ENCODE measurements at places on chromosomes 2 and 18.
A peak's percentile ranks its signal among the peaks of the same experiment; 100 is the strongest.

GRCh38 chr18:32930695-32931301 is 158.0 kb upstream of the KLHL14 start:
- DNase-seq, result peak; percentile 5

DNA sequence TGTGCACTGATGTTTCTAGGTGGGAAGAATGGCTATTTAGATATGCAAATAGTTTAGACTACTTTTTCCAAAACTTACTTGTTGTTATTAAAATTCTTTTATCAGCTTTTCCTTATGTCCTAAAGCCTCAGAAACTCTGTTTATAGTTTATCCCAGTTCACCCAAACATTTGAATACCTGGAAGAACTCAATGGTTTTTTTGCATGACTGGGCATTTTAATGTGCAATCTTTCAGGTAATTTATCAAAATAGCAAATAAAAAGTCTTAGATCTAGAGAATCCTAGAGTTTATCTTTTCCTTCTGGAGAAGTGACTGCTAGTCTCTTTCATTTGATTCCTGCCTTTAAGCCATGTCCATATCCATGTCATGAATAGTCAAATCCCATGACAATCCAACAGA is 9.6 kb upstream of the ADAM23 start:
- no peak for DNase-seq

DNA sequence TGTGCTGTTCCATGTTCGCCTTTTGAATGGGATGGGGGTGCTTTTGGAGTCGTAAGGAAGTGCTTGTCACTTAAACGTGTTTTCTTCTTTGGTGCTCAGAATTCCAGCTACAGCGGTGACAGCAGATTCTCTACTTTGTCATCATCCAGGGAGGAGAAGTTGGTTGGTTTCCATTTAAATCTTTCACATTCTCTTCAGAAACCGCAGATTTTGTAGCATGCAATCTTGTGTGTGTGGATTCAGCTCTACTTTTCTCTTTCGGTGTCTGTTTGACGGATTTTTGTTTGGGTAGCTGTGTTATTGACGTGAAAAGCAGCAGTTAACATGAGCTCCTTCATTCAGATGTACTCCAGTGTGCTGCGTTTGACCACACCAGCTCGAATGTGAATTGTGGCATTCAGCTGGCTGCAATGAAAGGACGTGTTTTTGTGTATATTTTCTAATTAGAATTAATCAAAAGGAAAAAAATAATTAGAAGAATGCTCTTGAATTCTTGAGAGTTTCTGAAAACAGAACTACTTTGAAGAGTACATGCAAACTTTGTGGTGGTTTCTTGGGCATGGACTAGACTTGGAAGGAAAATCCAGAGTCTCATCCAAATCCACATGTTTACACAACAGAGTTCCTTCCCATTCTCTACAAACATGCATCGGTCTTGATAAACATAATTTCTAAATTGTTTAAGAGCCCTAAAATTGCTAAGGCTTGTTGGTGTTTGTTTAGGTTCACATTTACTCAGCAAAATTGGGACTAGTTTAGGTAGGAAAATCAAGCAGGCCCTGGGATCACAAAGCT is 68.7 kb upstream of the RBM44 start:
- no peak for DNase-seq

DNA sequence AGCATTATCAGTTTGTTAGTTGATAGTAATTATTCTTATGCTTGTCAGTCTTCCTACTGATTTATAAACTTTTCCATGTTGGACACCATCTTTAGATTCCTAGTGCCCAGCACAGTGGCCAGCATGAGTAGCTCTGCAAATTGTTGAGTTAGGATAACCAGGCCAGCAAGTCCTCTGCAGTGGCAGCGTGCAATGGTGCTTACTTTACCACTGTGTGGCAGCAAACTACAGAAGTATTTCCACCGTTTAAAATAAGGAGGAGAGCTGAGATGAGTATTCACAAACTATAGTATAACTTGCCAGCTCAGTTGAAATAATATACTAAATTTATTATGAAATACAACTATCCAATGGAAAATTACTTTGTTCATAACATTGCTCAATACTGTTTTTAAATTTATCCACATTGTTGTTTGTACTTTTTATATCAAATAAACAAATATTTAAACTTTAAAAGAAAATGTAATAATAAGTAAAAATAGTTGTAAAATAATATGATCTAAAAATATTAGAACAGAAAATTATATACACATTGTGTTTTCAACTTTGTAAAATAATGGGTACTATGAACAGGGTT is 9.3 kb upstream of the THADA start:
- DNase-seq, result no peak

GRCh38 chr18:6878556-6879297 is 149.2 kb downstream of the ARHGAP28 start:
- no peak for DNase-seq

- DNase-seq, result no peak
Observed at GRCh38 chr2:169073211-169073962, 4.0 kb downstream of the DHRS9 start.

DNA sequence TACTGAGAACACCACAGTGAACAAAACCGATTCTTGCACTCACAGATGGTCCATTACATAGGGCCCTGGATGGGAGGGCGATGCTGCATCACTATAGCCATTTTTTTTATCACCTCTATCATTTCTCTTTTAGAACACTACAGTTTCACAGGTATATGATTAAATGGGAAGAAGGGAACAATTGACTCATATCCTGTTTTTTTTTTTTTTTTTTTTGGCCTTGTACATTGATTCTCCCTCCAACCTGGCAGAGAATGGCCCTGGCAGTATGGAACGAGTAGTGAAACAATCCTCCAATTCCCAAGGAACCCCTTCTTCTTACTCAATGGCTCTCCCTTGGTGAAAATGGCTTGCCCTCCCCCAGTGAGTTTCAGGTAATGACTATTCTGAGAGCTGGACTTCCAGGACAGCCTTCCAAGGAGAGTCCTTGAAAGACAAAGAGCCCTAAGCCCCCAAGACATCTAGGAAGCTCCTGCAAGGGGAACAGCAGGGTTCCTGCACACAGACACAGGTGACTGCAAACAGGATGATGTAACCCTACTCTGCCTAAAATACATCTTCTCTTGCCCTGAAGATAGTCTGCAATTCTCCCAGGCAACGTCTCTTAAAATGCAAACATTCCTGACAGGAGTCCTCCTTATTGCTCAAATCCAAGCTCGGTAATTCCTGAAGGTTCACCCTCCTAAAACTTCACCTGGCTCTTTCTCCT is 405.4 kb downstream of the SETBP1 start:
- no peak for DNase-seq
